ENCODE measurements at places on chromosomes 12 and 14.
A peak's percentile ranks its signal among the peaks of the same experiment; 100 is the strongest.

DNA sequence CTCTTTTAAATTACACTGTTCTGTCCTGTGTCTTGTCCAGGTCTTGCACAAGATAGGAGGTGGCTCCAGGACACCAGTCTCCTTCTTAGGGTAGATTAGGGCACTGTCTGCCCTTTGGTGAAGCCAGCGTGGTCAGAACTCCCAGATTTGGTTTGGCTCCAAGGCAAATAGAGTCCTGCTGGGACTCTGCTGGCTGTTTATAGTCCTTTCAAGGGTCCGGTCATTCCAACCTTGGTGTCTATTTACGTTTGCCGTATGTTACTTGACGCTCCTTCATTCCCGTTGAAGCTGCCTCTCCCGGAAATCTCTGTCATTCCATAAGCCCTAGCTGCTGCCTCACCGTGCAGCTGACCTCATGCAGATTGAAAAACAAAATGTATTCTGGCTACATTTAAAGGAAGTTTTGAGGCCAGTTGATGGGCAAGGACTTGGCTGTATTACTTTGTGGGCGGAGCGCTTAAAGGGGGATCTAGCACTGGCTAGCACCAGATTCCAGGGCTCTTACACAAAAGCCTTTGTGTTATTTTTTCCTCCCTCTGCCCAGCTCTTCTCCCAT is 180.6 kb downstream of the AKAP6 start:
- H3K4me3 ChIP-seq, result no peak overlapping the region
- no peaks in the 10 kb centered on the region for H3K36me3 ChIP-seq
- H3K27me3 ChIP-seq, result no peaks in the 10 kb centered on the region
- DNase-seq, result no peak
- no peak overlapping the region for H3K27ac ChIP-seq

GRCh38 chr14:68402525-68403101 is 390.3 kb downstream of the ZFP36L1 start:
- H3K27ac ChIP-seq, result no peak overlapping the region
- H3K36me3 ChIP-seq, result no peaks in the 10 kb centered on the region
- H3K27me3 ChIP-seq, result no peaks in the 10 kb centered on the region
- peaks cover 26% of the 10 kb centered on the region for H3K4me1 ChIP-seq
- no peak for DNase-seq

DNA sequence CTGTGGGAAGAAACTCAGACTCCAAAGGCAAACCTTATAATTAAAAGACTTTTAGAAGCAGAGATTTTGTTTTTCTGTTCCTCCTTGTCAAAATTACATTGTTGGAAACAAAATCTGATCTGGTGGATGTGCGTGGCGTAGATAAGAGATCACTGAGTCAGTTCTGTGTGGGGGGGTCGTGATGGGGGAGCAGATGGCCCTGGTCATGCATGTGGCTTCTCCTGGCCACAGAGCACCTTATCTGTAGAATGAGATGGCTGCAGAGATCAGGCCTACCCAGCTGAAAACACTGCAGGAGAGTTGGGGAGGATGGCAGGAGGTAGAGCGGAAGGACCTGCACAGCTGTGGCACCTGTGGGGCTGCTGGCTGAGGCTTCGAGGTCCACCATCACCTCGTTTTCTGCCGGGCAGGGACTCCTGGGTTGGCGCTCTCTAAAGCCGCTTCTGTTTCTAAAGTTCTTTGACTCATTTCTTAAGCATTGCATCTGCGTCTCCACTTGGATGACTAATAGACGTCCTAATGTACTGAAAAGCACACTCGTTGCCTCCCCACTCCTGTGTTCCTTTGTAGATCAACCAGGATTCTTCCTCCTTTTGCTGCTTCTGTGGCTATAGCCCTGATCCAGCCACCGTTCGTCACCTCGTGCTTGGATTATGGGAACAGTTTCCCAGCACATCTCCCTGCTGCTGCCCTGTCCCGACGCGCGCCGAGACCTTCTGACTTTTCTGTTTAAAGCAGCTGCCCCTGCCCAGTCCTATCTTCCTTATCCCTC is 93.4 kb downstream of the TSPAN9 start:
- no peaks in the 10 kb centered on the region for H3K36me3 ChIP-seq
- H3K4me1 ChIP-seq, result no peaks in the 10 kb centered on the region
- peaks cover 2% of the 10 kb centered on the region for H3K27me3 ChIP-seq
- H3K4me3 ChIP-seq, result no peak overlapping the region
- no peak overlapping the region for H3K27ac ChIP-seq

GRCh38 chr12:6038160-6038559 is 86.3 kb downstream of the VWF start:
- H3K27me3 ChIP-seq, result no peaks in the 10 kb centered on the region
- H3K4me3 ChIP-seq, result no peak overlapping the region
- no peak for DNase-seq
- no peak overlapping the region for H3K27ac ChIP-seq
- H3K4me1 ChIP-seq, result peaks cover 6% of the 10 kb centered on the region

GRCh38 chr12:83690465-83690864 is 1003.8 kb downstream of the TMTC2 start:
- no peaks in the 10 kb centered on the region for H3K4me1 ChIP-seq
- H3K27me3 ChIP-seq, result no peaks in the 10 kb centered on the region
- DNase-seq, result no peak
- H3K4me3 ChIP-seq, result no peak overlapping the region
- H3K27ac ChIP-seq, result no peak overlapping the region

GRCh38 chr12:46470036-46470627 is 97.6 kb upstream of the SLC38A2 start:
- H3K36me3 ChIP-seq, result no peaks in the 10 kb centered on the region
- peaks cover 5% of the 10 kb centered on the region for H3K4me1 ChIP-seq
- DNase-seq, result no peak
- H3K27me3 ChIP-seq, result no peaks in the 10 kb centered on the region
- H3K4me3 ChIP-seq, result no peak overlapping the region

- H3K27ac ChIP-seq, result no peak overlapping the region
- H3K36me3 ChIP-seq, result no peaks in the 10 kb centered on the region
- no peaks in the 10 kb centered on the region for H3K27me3 ChIP-seq
Measured at GRCh38 chr14:58912287-58912686, 274.5 kb downstream of the DACT1 start.

DNA sequence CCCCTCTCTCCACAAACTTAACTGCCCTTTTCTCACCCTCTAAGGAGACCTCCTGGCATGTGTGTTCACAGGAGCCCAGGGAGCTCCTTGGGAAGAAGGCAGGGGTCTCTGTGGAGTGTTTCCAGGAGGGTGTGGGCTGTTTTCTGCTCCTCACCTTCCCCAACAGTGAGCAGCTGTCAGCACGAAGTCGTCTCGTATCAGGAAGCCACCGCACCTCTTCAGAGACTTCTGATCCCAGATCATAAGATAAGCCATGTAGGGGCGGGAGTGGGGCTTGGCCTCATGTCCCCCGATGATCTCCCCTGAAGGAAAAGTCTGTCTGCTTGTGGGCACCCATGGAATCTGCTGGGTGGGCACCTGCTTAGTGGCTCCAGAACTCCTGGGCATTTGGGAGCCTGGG is 1.2 kb downstream of the GZMB start:
- no peak for DNase-seq
- H3K4me3 ChIP-seq, result peak overlapping the region; percentile 44
- no peaks in the 10 kb centered on the region for H3K36me3 ChIP-seq
- peak overlapping the region; percentile 82 for H3K27ac ChIP-seq
- no peaks in the 10 kb centered on the region for H3K27me3 ChIP-seq

DNA sequence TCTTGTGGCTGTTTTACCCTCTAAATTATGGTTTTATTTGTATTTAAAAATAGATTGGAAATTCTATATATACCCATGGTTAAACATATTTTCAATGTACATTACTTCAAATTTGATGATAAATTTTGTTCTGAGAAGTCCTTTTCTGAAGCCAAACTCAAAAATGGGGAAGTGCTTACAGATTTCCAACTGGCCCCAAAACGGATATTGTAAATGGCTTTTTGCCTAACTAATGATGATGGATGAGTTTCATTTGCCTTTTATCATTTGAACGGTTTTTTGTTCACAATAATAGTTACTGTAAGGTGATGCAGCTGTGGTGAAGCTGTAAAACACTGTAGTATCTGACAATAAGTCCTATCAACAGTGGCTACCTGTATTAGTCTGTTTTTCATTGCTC is 136.9 kb downstream of the FUT8 start:
- no peaks in the 10 kb centered on the region for H3K27me3 ChIP-seq
- H3K27ac ChIP-seq, result no peak overlapping the region
- no peaks in the 10 kb centered on the region for H3K4me1 ChIP-seq

- no peak for DNase-seq
- H3K27me3 ChIP-seq, result no peaks in the 10 kb centered on the region
- H3K36me3 ChIP-seq, result peaks cover under 1% of the 10 kb centered on the region
- H3K4me1 ChIP-seq, result no peaks in the 10 kb centered on the region
Measured at GRCh38 chr14:55316564-55316963, 45.3 kb downstream of the FBXO34 start.

GRCh38 chr12:113418213-113418879 is 3.8 kb upstream of the SDSL start:
- DNase-seq, result no peak
- no peaks in the 10 kb centered on the region for H3K36me3 ChIP-seq
- H3K27ac ChIP-seq, result no peak overlapping the region
- no peak overlapping the region for H3K4me3 ChIP-seq
- no peaks in the 10 kb centered on the region for H3K27me3 ChIP-seq
- peaks cover 3% of the 10 kb centered on the region for H3K4me1 ChIP-seq

GRCh38 chr12:10771132-10771733 is 31.2 kb downstream of the TAS2R7 start:
- DNase-seq, result no peak
- peaks cover 5% of the 10 kb centered on the region for H3K27me3 ChIP-seq
- no peak overlapping the region for H3K27ac ChIP-seq

DNA sequence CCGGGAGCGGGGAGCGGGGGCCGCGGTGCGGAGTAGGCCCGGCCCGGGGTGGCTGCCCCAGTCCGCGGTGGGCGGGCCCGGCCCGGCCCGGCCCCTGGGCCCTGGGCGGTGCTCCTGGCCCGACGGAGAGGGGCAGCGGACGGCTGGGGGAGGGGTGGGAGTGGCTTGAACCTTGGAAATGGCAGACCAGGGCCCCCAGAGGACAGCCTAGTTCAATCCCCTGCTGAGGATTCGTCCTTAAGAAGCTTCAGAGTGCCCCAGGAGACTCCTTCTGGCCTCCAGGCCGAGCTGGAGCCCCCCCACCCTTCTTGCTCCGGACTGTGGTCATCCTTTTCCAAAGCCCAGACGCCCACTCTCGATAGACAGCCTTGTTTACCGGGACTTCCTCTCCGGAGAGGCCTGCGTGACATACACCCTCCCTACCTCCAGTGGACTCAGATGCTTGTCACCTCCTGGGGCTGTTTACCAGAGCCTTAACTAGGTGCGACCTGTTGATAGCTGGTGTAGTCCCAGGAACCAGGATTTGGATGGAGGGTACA is 458 bp downstream of the KHNYN start:
- H3K27me3 ChIP-seq, result no peaks in the 10 kb centered on the region
- peak overlapping the region; percentile 98 for H3K27ac ChIP-seq
- peak overlapping the region; percentile 86 for H3K4me3 ChIP-seq

GRCh38 chr12:123807670-123808069 is 45.6 kb downstream of the DNAH10 start:
- H3K4me1 ChIP-seq, result no peaks in the 10 kb centered on the region
- DNase-seq, result no peak
- no peak overlapping the region for H3K4me3 ChIP-seq
- H3K27me3 ChIP-seq, result no peaks in the 10 kb centered on the region
- H3K36me3 ChIP-seq, result no peaks in the 10 kb centered on the region
- no peak overlapping the region for H3K27ac ChIP-seq

DNA sequence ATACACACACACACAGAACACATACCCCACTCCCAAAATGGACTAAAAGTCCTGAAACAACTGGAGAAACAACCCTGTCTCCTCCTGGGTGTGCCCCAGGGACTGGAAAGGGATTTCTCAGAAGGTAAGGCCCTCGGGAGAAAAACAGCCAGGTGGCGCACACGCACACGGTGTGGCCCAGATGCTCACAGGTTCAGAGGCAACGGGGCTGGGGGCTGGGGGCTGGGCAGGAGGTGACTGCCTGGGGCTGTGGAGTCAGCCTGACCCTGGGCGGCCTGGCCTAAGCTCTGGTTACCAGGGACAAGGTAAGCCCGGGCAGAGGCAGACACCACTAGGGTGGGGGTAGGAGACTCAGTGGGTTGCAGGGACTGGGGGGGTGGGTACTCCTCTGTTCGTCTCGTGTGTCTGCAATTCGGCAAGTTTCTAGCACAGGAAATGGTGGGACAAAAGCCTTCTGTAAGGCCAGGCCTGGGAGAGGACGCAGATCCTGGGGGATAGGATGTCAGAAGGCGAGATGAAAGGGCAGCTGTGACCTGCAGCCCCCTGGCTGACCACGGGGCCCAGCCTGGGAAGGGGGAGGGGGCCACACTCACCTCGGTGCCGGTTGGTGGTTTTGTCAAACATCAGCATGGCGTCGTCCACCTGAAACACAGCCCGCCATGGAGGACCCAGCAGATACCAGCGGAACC is 10.4 kb downstream of the MSI1 start:
- no peak overlapping the region for H3K27ac ChIP-seq
- DNase-seq, result no peak
- H3K4me1 ChIP-seq, result peaks cover 5% of the 10 kb centered on the region
- peaks cover 66% of the 10 kb centered on the region for H3K27me3 ChIP-seq

DNA sequence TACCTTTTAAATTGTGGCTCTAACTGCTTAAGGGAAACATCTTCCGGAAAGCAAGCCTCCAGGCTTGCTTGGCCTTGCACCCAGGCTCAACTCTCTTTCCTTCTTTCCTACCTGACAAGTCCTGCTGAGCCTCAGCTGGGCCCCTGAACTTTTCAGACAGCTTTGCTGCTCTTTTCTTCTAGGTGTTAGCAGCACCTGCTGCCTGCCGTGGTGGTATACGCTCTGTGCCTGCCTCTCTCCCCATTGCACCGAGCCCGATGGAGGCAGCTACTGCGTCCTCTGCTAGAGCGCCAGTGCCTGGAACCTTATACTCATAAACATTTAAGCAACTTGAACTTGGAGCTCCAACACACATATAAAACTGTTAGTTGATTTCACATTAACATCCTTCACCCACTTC is 195.7 kb downstream of the ANO6 start:
- no peak overlapping the region for H3K4me3 ChIP-seq
- H3K36me3 ChIP-seq, result peaks cover 21% of the 10 kb centered on the region
- no peak for DNase-seq

GRCh38 chr14:71591929-71592328 is 340.3 kb upstream of the RGS6 start:
- no peak overlapping the region for H3K27ac ChIP-seq
- H3K27me3 ChIP-seq, result no peaks in the 10 kb centered on the region
- H3K4me1 ChIP-seq, result peaks cover 43% of the 10 kb centered on the region
- H3K36me3 ChIP-seq, result no peaks in the 10 kb centered on the region
- DNase-seq, result no peak
- no peak overlapping the region for H3K4me3 ChIP-seq

DNA sequence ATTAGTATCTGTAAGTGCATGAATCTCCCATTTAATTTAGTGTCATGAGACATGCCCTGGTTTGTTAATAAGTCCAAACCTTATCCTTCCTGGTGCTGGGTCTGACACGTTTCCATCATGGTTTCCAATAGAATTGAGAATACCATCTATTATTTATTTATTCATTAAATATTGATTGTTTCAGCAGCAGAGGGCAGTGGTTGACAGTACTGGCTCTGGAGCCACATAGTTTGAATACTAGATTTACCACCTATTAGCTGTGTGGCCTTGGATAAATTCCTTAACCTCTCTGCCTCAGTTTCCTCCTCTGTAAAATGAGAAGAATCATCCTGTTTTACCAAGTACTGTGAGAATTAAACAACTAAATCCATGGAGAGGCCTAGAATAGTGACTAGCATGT is 941 bp upstream of the STAB2 start:
- H3K27ac ChIP-seq, result no peak overlapping the region
- no peak overlapping the region for H3K4me3 ChIP-seq
- no peaks in the 10 kb centered on the region for H3K36me3 ChIP-seq
- no peaks in the 10 kb centered on the region for H3K27me3 ChIP-seq
- DNase-seq, result no peak
- no peaks in the 10 kb centered on the region for H3K4me1 ChIP-seq

GRCh38 chr14:30610787-30611343 is 11.3 kb upstream of the SCFD1 start:
- no peaks in the 10 kb centered on the region for H3K36me3 ChIP-seq
- DNase-seq, result no peak
- H3K4me1 ChIP-seq, result no peaks in the 10 kb centered on the region

Measured in T-cell (primary cell).